ENCODE measurements at places on chromosomes 13 and 19.
A peak's percentile ranks its signal among the peaks of the same experiment; 100 is the strongest.

- H3K4me1 ChIP-seq = peaks cover 26% of the 10 kb centered on the region
- H3K4me3 ChIP-seq = peak overlapping the region; percentile 88
- DNase-seq = peak; percentile 66
- no peaks in the 10 kb centered on the region for H3K36me3 ChIP-seq
- peak overlapping the region; percentile 99 for H3K27ac ChIP-seq
Measured at GRCh38 chr19:38852231-38853044, 2.7 kb upstream of the HNRNPL start.

DNA sequence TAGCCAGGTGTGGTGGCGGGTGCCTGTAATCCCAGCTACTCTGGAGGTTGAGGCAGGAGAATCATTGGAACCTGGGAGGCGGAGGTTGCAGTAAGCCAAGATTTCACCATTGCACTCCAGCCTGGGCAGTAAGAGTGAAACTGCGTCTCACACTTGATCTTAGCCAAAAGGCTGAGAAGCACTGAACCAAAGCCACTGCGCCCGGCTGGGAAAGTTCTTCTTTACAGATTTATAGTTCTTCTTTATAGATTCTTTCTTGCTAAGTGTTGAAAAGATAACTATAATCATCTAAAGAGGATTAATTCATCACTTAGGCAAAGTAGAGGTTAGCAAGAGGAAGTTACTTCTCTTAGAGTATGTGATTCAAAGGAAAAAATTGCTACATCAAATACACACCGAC is 11.1 kb downstream of the ZNF417 start:
- no peaks in the 10 kb centered on the region for H3K4me1 ChIP-seq
- no peak for DNase-seq
- no peak overlapping the region for H3K27ac ChIP-seq
- no peaks in the 10 kb centered on the region for H3K36me3 ChIP-seq
- no peaks in the 10 kb centered on the region for H3K27me3 ChIP-seq
- H3K4me3 ChIP-seq = no peak overlapping the region

- peaks cover 59% of the 10 kb centered on the region for H3K4me1 ChIP-seq
- H3K4me3 ChIP-seq = peak overlapping the region; percentile 57
- H3K27me3 ChIP-seq = no peaks in the 10 kb centered on the region
- no peaks in the 10 kb centered on the region for H3K36me3 ChIP-seq
Measured at GRCh38 chr19:18417250-18418028, 1.8 kb upstream of the SSBP4 start.

GRCh38 chr13:46648166-46648607 is 95.2 kb downstream of the LRCH1 start:
- H3K4me3 ChIP-seq = no peak overlapping the region
- H3K27me3 ChIP-seq = no peaks in the 10 kb centered on the region
- no peak for DNase-seq
- H3K36me3 ChIP-seq = no peaks in the 10 kb centered on the region
- no peak overlapping the region for H3K27ac ChIP-seq

GRCh38 chr13:93180356-93180969 is 46.1 kb upstream of the GPC6 start:
- DNase-seq = no peak
- H3K36me3 ChIP-seq = no peaks in the 10 kb centered on the region
- no peaks in the 10 kb centered on the region for H3K4me1 ChIP-seq
- H3K4me3 ChIP-seq = no peak overlapping the region
- H3K27ac ChIP-seq = no peak overlapping the region
- no peaks in the 10 kb centered on the region for H3K27me3 ChIP-seq

DNA sequence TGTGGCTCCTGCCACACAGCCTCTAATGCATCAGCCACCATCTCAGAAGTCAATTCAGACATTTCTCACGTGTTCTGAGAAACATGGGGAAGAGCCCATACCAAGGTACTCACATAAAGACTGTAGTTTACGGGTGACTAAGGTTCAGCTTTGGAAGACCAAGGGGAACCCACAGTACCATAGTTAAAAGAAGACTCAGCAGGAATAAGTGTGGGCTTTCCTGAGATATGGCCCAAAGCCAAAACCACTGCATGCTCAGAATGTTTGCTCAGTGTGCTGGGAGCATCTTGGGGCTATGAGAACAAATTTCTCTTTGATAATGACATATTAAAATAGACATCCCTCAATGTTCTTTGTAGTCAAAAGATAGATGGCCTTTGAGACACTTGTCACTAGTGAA is 283.8 kb downstream of the DCT start:
- H3K27ac ChIP-seq = no peak overlapping the region
- no peak overlapping the region for H3K4me3 ChIP-seq
- H3K27me3 ChIP-seq = no peaks in the 10 kb centered on the region
- no peak for DNase-seq
- no peaks in the 10 kb centered on the region for H3K4me1 ChIP-seq
- no peaks in the 10 kb centered on the region for H3K36me3 ChIP-seq

DNA sequence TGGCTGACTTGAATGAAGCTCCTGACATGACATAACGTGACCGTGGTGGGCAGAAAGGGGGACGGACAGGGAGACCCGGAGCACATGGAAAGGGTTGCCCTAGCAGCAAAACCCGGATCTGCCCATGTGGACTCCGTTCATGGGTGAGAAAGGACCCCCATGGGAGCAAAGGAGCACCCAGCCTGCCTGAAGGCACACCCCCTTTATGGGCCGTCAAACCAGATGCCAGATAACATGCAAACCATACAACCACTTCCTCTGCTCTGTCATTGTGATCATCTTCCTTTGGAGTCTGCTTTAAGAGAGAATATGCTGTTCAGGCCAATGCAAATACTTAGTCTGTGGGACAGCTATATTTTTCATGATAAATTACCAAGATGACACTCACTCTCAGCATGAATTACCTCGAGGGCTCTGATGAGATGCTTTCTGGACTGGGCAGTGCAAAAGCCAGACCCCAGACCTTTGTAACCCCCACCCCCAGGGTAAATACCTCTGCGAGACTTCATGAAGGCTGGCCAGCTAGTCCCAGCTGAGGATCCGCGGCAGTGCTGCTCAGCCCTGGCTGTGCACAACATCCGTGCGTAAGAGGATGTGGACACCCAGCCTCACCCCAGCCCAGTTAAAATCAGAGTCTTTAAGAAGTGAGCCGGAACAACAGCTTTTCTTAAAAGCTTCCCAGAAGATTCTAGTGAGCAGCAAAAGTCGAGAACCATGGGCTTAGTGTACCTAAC is 126.6 kb downstream of the USP12 start:
- no peak for DNase-seq
- no peaks in the 10 kb centered on the region for H3K36me3 ChIP-seq
- no peaks in the 10 kb centered on the region for H3K4me1 ChIP-seq
- H3K4me3 ChIP-seq = no peak overlapping the region

GRCh38 chr13:71871176-71871754 is 4.3 kb upstream of the DACH1 start:
- H3K27me3 ChIP-seq = no peaks in the 10 kb centered on the region
- no peak for DNase-seq
- no peaks in the 10 kb centered on the region for H3K36me3 ChIP-seq
- H3K4me1 ChIP-seq = no peaks in the 10 kb centered on the region
- no peak overlapping the region for H3K27ac ChIP-seq

DNA sequence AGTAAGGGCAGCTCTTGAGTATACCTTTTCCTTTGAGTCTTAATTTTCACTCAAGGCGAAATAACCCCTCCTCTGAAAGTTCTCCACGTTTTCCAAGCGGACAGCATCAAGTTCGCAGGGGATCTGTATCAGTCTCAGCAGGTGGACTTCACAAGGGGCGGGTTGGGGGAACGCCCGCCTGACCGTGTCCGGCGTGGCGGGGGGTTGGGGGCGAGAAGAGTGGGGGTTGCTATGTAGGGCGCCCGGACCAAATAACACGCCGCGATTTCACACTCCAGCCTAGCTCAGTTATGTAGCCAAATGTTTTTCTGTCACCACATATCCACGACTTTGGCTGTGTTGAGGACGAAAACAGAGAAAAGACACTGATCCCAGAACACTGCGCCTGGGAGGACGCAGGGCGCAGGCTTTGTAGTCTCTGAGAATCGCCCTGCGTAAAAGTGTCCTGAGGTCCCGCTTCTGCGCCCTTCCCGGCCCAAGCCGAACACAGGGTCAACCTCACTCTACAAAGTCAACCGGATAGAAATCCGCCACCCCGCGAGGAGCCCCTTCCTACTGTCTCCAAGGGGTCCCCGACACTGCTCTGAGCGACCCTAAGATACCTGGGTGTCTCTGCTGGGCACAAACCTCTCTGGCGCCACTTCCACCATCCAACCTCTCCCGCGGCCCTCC is 524 bp downstream of the RUBCNL start:
- H3K4me1 ChIP-seq = no peaks in the 10 kb centered on the region
- H3K27me3 ChIP-seq = no peaks in the 10 kb centered on the region
- H3K4me3 ChIP-seq = peak overlapping the region; percentile 70
- peak; percentile 21 for DNase-seq
- H3K27ac ChIP-seq = peak overlapping the region; percentile 48

DNA sequence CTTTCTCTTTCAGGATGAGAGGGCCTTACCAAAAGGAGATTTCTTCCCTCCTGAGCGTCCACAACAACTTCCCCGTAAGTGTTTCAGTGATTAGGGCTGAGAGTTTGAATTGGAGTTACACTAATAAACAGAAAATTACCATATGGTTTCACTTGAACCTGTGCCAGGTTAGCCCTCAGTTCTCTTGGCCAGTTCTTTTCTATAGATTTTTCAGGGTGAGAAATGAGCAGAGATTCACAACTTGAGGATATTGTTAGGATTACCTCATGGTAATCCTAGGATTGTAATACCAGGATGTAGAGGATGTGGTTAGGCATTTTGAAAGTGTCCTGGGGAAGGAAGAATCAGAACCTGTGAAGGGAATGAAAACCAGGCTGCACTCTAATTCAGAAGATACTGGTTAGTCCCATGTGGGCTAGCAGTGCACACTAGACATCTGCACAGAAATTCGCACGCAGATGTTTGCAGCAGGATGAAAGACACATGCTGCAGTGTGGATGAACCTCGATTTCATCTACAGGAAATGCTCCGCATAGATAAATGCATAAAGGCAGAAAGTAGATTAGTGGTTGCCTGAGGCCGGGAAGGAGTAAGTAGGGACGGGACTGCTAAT is 24.1 kb downstream of the HNRNPM start:
- H3K27me3 ChIP-seq = no peaks in the 10 kb centered on the region
- no peak overlapping the region for H3K4me3 ChIP-seq
- no peaks in the 10 kb centered on the region for H3K36me3 ChIP-seq
- DNase-seq = no peak

GRCh38 chr19:18710186-18710585 is 26.7 kb downstream of the CRTC1 start:
- no peak for DNase-seq
- no peaks in the 10 kb centered on the region for H3K27me3 ChIP-seq
- peaks cover 15% of the 10 kb centered on the region for H3K4me1 ChIP-seq
- H3K4me3 ChIP-seq = no peak overlapping the region
- H3K36me3 ChIP-seq = no peaks in the 10 kb centered on the region

- no peak overlapping the region for H3K27ac ChIP-seq
- no peak overlapping the region for H3K4me3 ChIP-seq
- H3K36me3 ChIP-seq = no peaks in the 10 kb centered on the region
- DNase-seq = no peak
Measured at GRCh38 chr13:106709522-106709921, 141.6 kb upstream of the ARGLU1 start.

DNA sequence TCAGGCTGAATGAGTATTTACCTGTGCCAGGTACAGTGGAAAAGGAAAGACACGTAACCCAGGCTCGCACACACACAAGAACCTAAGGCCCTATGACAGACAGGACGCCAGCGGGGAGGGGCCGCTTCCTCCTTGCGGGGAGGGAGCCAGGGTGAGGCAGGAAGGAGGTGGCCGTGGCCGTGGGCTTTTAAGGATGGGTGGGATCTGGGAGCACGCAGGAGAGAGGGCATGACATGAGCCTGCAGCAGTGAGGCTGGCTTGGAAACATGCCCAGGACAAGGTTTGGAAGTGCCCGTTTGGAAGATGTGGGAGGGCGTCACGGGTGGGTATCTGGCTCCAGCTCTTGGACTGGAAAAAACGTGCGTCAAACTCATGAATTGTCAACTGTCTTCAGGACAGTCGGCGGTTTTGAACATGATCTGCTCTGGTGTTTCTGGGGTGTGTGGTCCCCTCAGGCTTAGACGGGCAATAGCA is 20.1 kb downstream of the SH3GL1 start:
- H3K27ac ChIP-seq = no peak overlapping the region
- H3K36me3 ChIP-seq = no peaks in the 10 kb centered on the region
- no peak overlapping the region for H3K4me3 ChIP-seq
- H3K4me1 ChIP-seq = peaks cover 24% of the 10 kb centered on the region
- peak; percentile 68 for DNase-seq

DNA sequence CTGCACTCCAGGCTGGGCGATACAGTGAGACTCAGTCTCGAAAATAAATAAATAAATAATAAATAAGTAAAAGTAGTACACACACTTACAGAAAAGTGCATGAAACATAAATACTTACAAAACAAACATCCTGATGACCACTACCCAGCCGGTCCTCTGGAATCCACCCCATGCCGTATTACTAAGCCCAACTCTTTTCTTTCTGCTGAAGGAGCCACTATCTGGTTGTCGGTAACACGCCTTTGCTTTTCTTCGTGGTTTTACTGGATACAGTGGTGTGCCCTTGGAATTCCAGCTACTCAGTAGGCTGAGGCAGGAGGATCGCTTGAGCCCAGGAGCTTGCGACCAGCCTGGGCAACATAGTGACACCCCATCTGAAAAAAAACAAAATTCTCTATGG is 39.4 kb downstream of the CELF5 start:
- DNase-seq = no peak
- H3K4me3 ChIP-seq = no peak overlapping the region
- H3K36me3 ChIP-seq = no peaks in the 10 kb centered on the region
- H3K27me3 ChIP-seq = no peaks in the 10 kb centered on the region

GRCh38 chr13:54241719-54242118 is 1213.1 kb downstream of the OLFM4 start:
- H3K4me1 ChIP-seq = no peaks in the 10 kb centered on the region
- H3K36me3 ChIP-seq = no peaks in the 10 kb centered on the region
- H3K27ac ChIP-seq = no peak overlapping the region
- DNase-seq = no peak
- no peak overlapping the region for H3K4me3 ChIP-seq
- H3K27me3 ChIP-seq = no peaks in the 10 kb centered on the region

GRCh38 chr19:13155472-13156359 is 5.5 kb downstream of the IER2 start:
- peak; percentile 74 for DNase-seq
- peaks cover 18% of the 10 kb centered on the region for H3K4me1 ChIP-seq
- H3K36me3 ChIP-seq = no peaks in the 10 kb centered on the region
- H3K27me3 ChIP-seq = no peaks in the 10 kb centered on the region
- peak overlapping the region; percentile 73 for H3K4me3 ChIP-seq

GRCh38 chr19:10552510-10553053 is 8.9 kb downstream of the ATG4D start:
- H3K27me3 ChIP-seq = no peaks in the 10 kb centered on the region
- H3K36me3 ChIP-seq = no peaks in the 10 kb centered on the region

DNA sequence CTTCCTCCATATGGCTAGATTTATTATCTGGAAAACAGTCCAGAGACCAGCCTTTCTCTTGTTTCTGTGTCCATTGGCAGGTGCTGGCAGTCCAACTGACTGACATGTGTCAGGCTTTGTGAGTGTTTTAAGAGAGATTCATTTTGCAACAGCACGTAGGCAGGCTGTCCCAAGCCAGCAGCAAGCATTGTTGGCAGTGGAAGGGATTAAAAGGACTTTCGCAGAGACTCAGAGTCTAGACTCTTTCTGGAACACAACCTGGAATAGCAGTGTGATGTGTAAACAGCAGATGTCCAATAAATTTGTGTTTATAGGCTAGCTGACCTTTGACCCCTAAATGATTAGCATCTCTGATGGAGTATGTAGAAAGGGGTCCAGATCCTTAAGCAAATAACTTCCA is 222.2 kb upstream of the SERP2 start:
- no peaks in the 10 kb centered on the region for H3K36me3 ChIP-seq
- no peak overlapping the region for H3K27ac ChIP-seq
- H3K4me3 ChIP-seq = no peak overlapping the region
- H3K4me1 ChIP-seq = peaks cover 18% of the 10 kb centered on the region
- no peak for DNase-seq
- no peaks in the 10 kb centered on the region for H3K27me3 ChIP-seq

Measured in testis (tissue), 5 donors.